ENCODE measurements at places on chromosomes 4 and X.

GRCh38 chr4:158033416-158034120, 139.3 kb downstream of the GASK1B start:
- no peak for DNase-seq

- DNase-seq, result no peak
Measured at GRCh38 chr4:94649381-94650133, 108.2 kb upstream of the BMPR1B start.

- DNase-seq, result no peak
Measured at GRCh38 chr4:23333946-23334878, 555.6 kb downstream of the PPARGC1A start.

DNA sequence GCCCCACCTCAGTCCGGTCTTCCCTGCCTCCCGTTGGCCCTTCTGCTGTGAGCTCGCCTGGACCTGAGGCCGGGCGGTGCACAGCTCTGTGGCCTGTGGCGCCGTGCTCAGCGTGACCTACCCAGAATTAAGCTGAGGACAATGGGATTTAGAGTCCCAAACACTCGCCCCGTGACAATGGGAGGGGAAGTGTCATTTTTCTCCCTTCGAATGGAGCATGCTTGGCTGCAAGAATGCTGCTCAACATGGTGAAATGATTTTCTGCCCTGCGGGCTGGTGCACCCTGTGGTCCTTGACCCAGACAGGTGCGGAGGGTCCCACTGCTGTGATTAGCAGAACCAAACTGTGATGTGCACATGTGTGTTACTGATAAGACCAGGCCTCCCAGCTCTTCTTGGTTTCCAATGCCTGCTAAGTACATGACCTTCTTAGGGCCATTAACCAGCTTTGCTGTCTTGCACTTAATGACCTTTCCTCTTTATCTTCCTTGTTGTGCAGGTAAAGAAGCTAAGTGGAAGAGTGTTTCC, 772 bp downstream of the EOLA1 start:
- no peak for DNase-seq

DNA sequence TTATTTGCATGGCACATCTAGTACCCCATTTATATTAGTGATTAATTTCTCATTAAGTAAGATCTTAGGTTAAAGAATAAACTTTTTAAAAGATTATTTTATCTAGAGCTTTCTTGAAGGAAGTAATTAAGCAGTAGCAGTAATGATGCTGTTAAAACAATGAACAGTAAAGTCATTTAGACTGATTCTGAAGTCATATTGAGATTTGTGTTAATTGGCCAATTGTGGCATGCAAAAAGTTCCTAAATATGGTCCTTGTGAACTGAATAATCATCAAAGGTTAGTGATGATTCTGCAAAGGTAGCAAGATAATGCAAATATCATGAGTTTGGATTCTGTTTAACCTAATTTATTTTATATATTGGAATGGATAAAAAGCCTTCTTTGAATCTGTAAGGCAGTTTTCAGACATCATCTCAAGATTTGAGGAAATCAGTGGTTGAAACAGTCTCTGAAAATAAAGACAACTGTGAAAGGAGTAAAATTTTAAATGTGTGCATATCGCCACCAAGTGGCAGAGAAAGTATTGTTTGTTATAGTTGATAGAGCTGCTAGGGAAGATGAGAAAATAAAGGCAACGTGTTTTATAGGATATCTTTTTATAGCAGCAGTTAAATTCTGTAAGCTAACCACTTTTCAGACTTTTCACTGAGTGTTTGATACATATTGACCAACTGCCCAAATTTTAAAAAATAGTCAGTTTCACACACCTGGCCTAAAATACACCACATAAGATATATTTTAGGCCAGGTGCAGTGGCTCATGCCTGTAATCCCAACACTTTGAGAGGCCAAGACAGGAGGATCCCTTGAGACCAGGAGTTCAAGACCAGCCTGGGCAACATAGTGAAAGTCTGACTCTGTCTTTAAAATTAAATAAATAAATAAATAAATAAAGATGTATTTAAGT, 79.6 kb downstream of the CCKAR start:
- DNase-seq, result no peak

DNA sequence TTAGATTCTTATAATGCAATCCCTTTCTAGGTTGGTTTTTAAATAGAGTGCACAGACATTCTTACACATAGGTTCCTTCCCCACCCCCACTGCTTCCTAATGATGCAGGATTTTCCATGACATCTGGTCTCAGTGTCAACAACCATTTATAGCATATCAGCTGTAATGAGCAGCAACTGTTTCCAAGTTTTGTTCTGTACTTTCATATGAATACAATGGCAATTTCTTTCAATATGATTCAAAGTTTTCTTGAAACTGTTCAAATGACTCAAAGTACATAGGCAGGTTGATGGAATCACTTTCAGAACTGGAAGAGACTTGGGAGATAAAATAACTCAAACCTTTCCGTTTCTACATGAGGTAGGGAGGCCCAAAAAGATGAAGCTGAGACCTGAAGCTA, 220.7 kb downstream of the CAMK2D start:
- DNase-seq, result no peak

DNA sequence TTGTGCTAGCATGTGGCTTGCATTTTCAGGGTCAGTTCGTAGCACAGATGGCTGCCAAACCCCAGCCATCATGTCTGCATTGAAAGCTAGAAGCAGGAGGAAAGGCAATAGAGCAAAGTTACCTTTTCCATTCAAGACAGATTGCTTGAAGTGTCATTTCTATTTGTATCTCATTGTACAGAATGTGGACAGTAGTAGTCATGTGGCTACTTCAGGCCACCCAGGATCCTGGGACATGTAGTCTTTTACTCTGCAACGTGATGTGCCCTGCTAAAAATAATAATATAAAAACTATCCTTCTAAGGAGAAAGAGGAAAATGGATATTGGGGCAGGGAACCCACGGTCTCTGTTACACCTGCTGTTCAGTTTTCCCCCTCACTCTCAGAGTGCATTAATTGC, 118.4 kb downstream of the RAPGEF2 start:
- DNase-seq, result no peak

DNA sequence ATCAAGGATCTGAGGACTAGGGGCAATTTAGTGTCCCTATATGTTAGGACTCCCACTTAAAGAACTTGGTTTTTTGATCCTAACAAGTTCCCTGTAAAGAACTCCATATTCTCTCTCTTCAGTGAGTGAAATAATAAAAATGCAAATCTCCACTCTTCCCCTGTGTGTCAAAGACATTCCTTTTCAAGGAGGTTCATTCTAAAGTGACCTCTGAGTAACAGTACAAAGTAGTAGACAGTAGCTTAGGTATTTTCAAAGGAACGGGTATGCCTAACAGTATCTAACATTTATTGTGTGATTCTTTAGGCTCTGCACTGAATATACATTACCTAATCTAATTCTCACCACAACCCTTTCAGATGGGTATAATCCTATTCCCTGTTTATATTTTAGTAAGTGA, 58.4 kb upstream of the SCOC start:
- no peak for DNase-seq

GRCh38 chrX:68186552-68187262, 246.6 kb downstream of the OPHN1 start:
- DNase-seq, result no peak

- DNase-seq, result no peak
Measured at GRCh38 chrX:78624962-78625909, 33.9 kb downstream of the RTL3 start.

DNA sequence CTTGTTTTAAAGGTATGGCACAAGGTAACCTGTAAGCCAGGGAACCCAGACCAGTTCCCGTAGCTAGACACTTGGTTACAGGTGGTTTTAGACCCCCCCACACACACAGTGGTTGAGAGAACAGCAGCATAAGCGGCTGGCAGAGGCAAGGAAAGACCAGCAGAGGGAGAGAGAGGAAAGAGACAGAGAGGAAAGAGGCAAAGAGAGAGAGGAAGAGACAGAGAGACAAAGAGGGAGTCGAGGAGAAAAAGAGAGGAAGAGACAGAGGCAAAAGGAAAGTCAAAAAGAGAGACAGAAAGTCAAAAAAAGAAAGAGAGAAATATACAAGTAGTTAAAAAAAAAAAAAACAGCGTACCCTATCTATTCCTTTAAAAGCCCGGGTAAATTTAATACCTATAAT, 19.5 kb upstream of the PCSK1N start:
- no peak for DNase-seq

DNA sequence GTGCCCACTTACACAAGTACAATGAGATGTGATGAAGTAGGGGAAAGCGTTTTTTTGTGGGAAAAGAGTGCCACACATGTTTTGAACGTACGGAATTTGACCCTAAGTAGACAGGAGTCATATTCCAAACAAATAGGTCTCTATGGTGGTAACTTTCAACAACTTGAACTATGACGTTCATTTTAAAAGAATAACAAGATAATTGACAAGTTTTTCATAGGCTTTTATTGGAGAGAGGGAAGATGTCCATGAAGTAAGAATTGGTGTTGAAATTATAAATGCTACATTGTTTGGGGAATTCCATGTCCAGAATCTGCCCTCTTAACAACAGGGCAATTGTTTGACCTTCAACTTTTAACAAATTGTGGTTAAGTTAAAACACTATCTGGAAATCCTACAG, 126.5 kb downstream of the GASK1B start:
- DNase-seq, result no peak

DNA sequence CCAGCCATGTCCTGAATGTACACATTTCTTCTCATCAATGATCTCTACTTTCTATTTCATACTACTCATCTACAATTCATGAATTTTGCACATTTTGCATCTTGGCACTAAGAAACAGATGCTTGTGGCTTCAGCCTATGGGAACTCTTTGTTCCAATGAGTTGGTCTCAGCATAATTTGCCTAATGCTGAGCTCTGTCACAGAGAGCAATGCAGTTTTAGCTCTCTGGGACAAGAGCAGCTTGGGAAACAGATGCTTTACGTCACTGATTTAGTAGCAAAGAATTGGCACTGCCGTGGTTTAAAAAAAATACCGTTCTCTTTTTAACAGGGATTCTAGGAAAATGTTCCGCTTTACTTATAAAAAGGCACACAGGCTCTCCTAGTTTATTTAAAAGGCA, 162.4 kb downstream of the WDFY3 start:
- no peak for DNase-seq

GRCh38 chrX:20132666-20133065, 9.0 kb downstream of the EIF1AX start:
- DNase-seq, result no peak

GRCh38 chr4:157291071-157291470, 70.5 kb downstream of the GRIA2 start:
- no peak for DNase-seq

DNA sequence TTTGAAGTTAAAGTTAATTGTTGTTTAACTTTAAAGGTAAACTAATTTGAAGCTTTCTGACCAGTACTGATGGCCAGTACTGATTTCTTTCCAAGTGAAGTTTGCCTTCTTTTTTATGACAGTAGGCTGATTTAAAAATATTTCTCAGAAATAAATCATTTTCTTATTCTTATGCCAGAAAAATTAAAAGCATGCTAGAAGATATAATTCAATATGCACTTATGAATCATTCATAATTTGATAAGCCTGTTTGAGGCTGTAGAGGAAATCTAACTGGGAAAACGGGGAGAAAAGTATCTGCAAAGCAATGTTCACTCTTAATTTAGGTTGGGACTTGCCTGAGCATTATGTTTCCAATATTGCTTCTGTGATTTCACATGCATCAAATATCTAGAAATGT, 1112.0 kb upstream of the INTU start:
- no peak for DNase-seq

GRCh38 chr4:70705183-70706043, 16.4 kb upstream of the RUFY3 start:
- DNase-seq, result peak; percentile 53

DNA sequence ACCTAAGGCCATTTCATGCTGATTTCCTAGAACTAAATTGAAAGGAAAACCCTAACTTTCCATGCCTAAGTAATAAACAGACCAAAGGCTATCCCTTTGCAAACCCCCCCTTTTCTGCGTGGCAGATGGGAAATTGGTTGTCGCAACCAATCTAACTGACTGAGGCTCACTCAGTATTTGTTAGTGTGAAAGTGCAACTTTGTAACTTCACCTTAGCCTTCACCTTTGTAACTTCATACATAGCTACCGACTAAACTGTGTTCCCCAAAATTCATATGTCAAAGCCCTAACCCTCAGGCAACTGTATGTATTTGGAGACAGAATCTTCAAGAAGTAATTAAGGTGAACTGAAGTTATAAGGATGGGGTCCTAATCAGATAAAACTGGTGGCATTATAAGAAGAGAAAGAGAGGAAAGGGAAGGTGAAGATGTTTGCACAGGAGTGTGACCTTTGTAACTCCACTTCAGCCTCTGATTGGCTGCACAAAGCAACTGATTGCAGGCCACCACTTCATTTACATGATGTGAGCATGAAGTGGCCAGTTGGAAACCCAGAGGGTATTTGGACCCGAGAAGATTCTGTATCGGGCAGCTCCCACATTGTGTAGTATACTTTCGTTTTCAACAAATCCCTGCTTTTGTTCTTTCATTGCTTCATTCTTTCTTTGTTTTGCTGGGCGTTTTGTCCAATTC, 4.9 kb upstream of the TMEM33 start:
- DNase-seq, result no peak

DNA sequence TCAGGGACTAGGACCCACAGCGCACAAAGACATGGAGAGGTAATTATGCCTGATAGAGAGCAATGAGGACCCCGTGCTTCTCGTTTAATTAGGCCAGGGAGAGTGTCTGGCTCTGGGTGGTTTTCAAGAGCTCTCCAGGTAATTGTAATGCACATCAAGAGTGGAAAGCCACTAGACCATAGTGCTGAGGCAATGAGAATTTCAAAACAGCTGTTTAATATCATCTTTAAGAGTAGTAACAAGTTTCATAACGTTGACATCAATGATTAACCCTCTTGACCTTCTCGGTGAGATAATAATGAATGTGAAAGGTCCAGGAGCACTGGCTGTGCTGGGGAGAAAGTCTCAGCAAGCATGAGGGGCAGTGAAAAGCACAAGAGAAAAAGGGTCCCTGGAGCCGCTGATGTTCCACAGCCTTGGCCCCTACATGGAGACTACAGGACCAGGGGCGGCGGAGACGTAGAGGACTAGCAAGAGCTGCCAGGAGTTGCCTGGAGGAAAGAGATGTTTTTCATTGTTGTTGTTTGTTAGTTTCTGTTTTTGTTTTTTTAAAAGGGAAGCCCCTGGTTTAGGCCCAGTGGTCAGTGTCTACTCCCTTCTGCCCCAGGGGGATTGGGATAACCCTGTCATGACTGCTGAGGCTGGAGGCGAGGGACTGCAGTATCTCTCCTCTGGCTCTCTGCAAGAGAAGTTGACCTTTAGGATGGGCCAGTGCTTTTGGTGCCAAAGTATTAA, 14.8 kb upstream of the CXCR3 start:
- DNase-seq, result no peak

DNA sequence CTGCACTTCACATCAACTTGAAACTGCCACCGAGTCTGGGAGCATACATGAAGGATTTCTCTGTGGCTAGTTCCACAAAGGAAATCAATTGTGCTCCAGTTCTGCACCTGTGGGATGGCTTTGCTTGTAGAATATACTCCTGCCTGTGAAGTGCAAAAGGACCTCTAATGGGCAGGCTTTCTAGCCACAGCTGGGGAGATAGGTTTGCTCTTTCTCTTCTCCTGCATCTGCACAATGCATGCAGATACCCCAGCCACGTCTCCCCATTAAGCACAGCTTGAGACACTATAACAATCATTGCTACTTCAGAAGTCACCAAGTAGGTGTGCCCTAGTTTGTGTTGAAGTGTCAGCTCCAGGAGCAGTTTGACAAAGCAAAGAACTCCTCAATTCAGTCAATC, 364.6 kb downstream of the ZIC3 start:
- no peak for DNase-seq
